ENCODE measurements at places on chromosomes 12 and 14.

- no peak for DNase-seq
Measured at GRCh38 chr14:86796221-86797074, 1196.5 kb downstream of the GALC start.

DNA sequence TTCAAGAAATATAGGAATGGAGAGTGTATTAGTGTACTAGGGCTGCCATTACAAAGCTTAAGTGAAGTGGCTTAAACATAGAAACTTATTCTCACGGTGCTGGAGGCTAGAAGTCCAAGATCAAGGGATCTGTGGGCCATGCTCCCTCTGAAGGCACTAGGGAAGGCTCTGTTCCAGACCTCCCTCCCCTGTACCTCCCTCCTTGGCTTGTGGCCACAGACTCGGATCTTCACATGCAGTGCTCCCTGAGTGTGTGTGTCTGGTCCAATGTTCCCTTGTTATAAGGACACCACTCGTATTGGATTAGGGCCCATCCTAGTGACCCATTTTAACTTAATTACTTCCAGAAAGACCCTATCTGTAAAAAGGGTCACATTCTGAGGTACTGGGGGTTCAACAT, 225.6 kb downstream of the VRK1 start:
- DNase-seq: no peak

- no peak for DNase-seq
Measured at GRCh38 chr14:69137843-69138535, 14.9 kb downstream of the DCAF5 start.

DNA sequence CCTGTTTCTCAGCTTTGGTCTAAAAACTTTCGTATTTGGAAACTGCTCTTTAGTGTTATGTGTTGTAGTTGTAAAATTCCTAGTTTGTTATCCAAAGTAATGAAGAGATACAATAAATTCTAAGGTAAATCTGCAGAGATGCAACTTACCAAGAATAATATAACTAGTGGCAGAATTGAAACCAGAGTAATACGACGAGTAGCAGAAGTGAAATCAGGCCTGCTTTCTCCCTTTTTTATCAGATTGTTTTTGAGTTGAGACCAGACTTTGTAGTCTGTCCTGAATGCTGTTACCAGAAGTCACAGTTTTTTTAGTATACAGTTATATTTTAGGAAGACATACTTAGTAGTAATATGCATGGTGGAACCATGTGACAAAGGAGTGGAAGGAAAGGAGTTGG, 12.5 kb downstream of the PAPOLA start:
- no peak for DNase-seq

DNA sequence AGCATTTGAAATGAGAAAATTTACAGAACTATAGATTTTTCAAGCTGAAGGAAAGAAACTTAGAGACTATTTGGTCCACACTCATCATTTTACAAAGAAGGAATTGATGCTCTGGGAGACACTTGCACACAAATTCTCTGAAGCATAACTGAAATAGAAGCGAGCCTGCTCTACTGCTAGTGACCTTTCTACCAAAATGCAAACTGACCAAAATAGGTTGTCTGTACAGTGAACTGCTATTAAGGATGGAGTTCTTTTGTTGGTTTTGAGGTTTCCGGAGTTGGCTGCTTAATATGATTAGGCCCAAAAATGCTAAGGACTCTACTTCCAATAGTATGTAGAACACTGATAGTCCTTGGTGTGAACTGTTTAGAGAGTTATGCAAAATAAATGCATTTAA, 194.9 kb downstream of the PPFIA2 start:
- no peak for DNase-seq

- DNase-seq: no peak
Measured at GRCh38 chr14:43729143-43729542, 777.9 kb downstream of the FSCB start.

DNA sequence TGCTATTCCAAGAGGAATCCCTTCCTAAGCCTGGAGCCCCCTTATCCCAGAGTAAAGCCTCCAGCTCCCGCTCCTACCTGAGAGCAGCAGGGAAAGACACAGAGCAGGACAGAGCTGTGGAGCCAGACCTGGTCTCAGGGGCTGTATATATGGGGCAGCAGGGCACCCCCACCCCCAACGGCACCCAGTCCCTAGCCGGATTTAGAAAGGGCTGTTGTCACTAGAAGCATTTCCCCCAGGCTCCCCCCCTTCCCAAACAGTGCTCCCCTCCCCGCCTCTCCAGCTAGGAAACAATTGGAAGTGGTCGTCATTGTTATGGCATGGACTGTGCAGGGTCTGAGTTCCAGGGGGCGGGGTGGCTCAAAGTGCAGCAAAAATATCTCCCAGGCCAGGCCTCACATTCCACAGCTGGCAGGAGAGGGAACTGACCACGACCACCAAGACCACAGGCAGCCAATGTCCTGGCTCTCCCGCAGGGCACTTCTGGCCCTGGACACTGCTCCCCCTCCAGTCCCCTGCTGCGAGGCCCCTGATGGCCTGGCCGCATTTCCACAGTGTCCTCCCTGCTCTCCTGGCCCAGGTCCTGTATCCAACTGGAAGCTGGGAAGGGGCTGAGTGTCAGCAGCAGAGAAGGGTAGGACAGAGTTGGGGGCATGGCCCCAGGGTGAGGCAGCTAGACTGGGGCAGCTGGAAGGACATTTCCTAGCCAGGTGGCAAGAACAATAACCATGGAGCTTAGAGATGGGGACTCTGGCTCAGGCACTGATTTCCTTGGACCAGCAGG, at the start of gene MYH7:
Gene MYH7 (minus strand): TSS at position 118 of the 784 bp plus-strand sequence. CDS start 1,928 bp downstream, outside the sequence.
- no peak for DNase-seq

- DNase-seq: no peak
Measured at GRCh38 chr14:81449114-81449513, 49.0 kb upstream of the STON2 start.

Measured in sciatic nerve (tissue), 2 donors.